ENCODE measurements at places on chromosomes 11 and 22. TPM values are rescaled to one million over a fixed set of nuclear protein-coding genes. Genes with fewer than 3 reads are reported as not detected.

DNA sequence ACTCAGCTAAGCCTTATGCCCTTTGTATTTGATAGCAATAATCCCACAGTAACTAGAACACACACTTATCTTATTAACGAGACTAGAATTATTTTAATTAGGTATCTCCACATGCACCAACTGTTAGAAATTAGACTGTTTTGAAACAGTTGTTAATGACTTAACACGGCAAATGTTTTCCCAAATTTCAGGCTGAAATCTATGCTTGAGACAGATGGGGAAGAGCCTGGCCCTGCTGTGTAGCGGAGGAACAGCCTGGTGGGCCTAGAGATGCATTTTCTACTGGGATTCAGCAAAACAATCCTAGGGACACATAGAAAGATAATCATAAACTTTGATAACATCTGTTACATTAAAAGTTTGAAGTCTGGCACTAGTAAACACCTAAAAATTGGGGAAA, 273.4 kb downstream of the TTC28 start:
- no peak overlapping the region for H3K4me3 ChIP-seq
- no peaks in the 10 kb centered on the region for H3K27me3 ChIP-seq
- no peak overlapping the region for H3K27ac ChIP-seq
- no peaks in the 10 kb centered on the region for H3K4me1 ChIP-seq

CDON gene
- not detected for total RNA-seq

- no peak overlapping the region for H3K27ac ChIP-seq
- H3K4me1 ChIP-seq: no peaks in the 10 kb centered on the region
Measured at GRCh38 chr11:70128435-70128906, 50.4 kb downstream of the ANO1 start.

GRCh38 chr22:49268924-49269323, 558.7 kb downstream of the BRD1 start:
- no peaks in the 10 kb centered on the region for H3K4me1 ChIP-seq
- H3K4me3 ChIP-seq: no peak overlapping the region
- no peak overlapping the region for H3K27ac ChIP-seq

GRCh38 chr11:133015457-133015856, 516.8 kb downstream of the OPCML start:
- DNase-seq: no peak
- H3K27ac ChIP-seq: no peak overlapping the region
- no peaks in the 10 kb centered on the region for H3K36me3 ChIP-seq
- H3K27me3 ChIP-seq: no peaks in the 10 kb centered on the region
- no peaks in the 10 kb centered on the region for H3K4me1 ChIP-seq
- H3K4me3 ChIP-seq: no peak overlapping the region

DNA sequence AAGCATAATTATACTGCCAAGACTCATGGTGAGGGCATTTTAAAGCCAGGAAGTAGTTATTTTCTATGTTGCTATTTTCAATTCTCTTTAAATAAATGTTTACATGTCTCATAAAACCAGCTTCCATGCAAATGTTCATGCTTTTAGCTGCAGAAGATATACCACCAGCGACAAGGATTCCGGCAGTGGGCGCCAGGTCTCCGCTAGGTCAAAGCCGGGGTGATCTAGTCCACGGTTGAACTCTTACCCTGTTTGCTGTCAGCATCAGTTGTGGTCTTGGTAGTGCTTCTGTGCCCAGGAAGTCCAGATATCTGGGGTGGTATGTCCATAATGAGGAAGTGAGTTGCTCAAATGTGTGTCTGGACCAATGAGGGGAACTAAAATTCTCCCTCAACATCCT, 265.7 kb downstream of the BRD1 start:
- DNase-seq: no peak
- H3K4me3 ChIP-seq: no peak overlapping the region
- no peaks in the 10 kb centered on the region for H3K27me3 ChIP-seq

DPAGT1 gene
- 38.3 TPM for total RNA-seq

DNA sequence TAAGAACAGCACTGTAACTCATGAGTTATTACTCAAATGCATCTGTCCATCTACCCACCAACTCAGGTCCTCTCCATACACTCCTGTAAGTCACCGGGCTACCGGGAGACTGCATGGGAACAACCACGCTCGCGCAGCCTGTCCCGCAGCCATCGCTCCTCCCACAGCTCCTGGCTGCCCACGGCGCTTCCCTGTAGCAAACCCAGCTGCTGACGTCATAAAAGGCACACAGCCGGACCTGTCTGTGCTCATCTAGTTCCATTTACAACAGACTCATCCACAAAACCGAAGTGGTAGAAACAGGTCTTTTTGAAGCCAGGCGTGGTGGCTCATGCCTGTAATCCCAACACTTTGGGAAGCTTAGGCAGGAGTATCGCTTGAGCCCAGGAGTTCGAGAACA, 23.4 kb upstream of the PACSIN2 start:
- no peaks in the 10 kb centered on the region for H3K4me1 ChIP-seq
- no peak for DNase-seq
- H3K36me3 ChIP-seq: no peaks in the 10 kb centered on the region
- H3K27ac ChIP-seq: no peak overlapping the region

DNA sequence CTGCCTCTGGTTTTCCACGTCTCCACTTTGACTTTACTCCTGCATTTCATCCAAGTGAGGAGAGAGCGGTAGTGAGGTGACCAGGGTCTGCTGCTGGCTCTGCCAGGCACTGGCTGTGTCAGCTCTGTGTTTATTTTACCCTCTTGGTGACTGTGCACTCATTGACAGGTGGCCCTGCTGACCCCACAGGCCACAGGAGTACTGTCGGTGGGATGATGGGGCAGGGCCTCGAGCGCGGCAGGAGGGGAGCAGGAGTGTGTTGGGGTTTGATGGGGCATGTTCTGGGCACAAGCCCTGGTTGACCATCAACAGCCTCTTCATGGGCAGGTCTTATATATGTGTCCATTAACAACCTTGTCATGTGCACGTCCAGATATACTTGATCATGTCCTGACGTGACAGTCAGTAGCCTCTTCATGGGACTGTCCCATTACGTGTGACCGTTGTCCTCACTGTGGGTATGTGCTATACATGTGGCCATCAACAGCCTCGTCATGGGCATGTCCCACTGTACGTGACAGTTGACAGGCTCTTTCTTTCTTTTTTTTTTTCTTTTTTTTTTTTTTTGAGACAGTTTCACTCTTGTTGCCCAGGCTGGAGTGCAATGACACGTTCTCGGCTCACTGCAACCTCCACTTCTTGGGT, 31.4 kb upstream of the ACR start:
- H3K36me3 ChIP-seq: no peaks in the 10 kb centered on the region
- H3K27ac ChIP-seq: no peak overlapping the region
- no peak for DNase-seq
- H3K4me1 ChIP-seq: no peaks in the 10 kb centered on the region

DNA sequence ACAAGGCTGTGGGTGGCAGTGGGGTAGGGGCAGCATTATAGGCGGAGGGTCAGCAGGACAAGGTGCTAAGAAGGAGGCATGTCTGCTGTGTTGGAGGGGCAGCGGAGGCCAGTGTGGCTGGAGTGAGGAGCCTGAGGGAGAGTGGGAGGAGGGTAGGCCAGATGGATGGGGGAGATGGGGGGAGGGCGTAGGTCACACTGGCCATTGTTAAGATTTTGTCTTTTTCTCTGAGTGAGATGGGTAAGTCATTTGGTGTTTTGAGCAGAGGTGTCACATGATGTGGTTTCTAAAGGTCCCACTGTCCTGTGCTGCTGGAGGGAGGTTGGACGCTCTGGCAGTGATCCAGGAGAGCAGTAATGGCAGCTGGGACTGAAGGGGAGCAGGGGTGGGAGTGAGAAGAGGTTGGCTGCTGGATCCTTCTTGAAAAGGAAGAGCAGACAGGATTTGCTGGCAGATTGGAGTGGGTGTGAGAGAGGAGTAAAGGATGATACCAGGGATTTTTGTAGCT, 9.8 kb downstream of the PPP6R3 start:
- H3K4me1 ChIP-seq: peaks cover 79% of the 10 kb centered on the region
- no peaks in the 10 kb centered on the region for H3K27me3 ChIP-seq
- H3K27ac ChIP-seq: no peak overlapping the region
- no peak for DNase-seq

GUCY1A2 gene
- not detected for total RNA-seq

PLAAT2 gene
- not detected for total RNA-seq

DNA sequence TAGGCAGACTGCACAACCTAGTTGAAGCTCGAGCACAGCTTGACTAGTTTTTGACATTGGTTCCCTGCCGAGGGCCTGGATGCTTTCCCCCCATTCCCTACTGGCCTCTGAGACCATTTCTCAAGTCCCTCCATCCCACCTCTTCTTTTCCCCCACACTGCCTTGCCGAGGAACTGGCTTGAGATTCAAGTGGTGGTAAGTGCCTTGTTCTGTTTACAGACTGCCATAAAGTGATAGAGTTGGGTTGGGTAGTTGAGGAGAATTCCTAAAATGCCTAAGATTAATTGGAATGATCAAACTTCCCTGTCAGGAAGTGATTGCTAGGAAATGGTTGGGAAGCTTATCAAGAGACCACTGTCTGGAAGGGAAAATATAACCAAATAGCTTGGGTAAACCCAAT, 16.2 kb downstream of the MRPL16 start:
- no peaks in the 10 kb centered on the region for H3K4me1 ChIP-seq
- H3K27ac ChIP-seq: no peak overlapping the region
- H3K36me3 ChIP-seq: peaks cover 4% of the 10 kb centered on the region
- no peak for DNase-seq

- no peak overlapping the region for H3K4me3 ChIP-seq
- H3K27me3 ChIP-seq: peaks cover 20% of the 10 kb centered on the region
- no peaks in the 10 kb centered on the region for H3K36me3 ChIP-seq
- no peak overlapping the region for H3K27ac ChIP-seq
- peaks cover 25% of the 10 kb centered on the region for H3K4me1 ChIP-seq
Measured at GRCh38 chr11:57653163-57653562, 3.5 kb upstream of the YPEL4 start.

VSIG2 gene
- total RNA-seq: not detected

CD3G gene
- 0.34 TPM for total RNA-seq

TMEM135 gene
- 19.5 TPM for total RNA-seq

- H3K27ac ChIP-seq: no peak overlapping the region
- H3K4me1 ChIP-seq: no peaks in the 10 kb centered on the region
- H3K36me3 ChIP-seq: no peaks in the 10 kb centered on the region
- H3K27me3 ChIP-seq: no peaks in the 10 kb centered on the region
- no peak overlapping the region for H3K4me3 ChIP-seq
Measured at GRCh38 chr11:17543574-17544180, 539 bp downstream of the USH1C start.
